ENCODE measurements at places on chromosomes 1 and 21.

DNA sequence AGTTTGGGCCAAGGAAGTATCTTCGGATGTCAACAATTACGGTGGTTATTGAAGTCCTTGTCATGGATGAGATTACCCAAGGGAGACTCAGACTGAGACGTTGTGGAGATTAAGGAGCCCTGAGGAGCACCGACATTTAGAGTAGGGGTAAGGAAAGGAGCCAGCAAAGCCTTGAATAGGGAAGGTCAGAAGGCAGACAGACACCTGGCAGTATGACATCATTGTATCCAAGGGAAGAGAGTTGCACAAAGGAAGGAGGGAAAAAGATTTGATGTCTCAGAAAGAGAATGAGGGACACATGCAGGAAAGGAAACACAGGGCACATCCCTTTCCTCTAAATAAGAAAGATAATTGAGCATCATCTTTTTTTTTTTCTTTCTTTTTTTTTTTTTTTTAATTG is 11.7 kb downstream of the LAMC2 start:
- H3K36me3 ChIP-seq: no peaks in the 10 kb centered on the region
- no peak for DNase-seq
- H3K27ac ChIP-seq: no peak overlapping the region
- no peaks in the 10 kb centered on the region for H3K27me3 ChIP-seq
- H3K4me3 ChIP-seq: no peak overlapping the region

GRCh38 chr1:112070677-112071076 is 81.2 kb upstream of the KCND3 start:
- no peak overlapping the region for H3K4me3 ChIP-seq
- H3K27ac ChIP-seq: no peak overlapping the region

DNA sequence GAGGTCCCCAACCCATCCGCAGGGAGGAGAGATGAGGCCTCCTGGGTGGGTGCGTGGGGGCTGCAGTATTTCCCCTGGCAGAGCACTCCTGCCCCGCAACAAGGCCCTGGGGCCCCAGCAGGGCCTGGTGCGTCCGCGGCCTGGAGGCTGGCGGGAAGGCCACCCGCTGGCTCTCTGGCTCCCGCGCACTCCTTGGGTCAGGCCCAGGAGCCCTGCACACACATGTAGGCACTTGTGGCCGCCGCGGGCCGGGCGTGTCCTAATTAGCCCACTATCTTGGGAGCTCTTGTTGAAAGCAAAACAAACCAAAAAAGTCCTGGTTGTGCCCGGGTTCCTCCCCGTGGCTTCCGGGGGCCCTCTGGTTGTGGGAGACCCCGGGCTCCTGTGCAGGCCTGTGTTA is 49.7 kb upstream of the CCDC27 start:
- no peak overlapping the region for H3K27ac ChIP-seq
- H3K4me3 ChIP-seq: no peak overlapping the region
- no peak for DNase-seq
- no peaks in the 10 kb centered on the region for H3K4me1 ChIP-seq

GRCh38 chr1:111164151-111164550 is 24.1 kb downstream of the CEPT1 start:
- H3K36me3 ChIP-seq: peaks cover 64% of the 10 kb centered on the region
- H3K4me1 ChIP-seq: no peaks in the 10 kb centered on the region
- no peaks in the 10 kb centered on the region for H3K27me3 ChIP-seq
- H3K4me3 ChIP-seq: no peak overlapping the region
- no peak overlapping the region for H3K27ac ChIP-seq
- DNase-seq: no peak

DNA sequence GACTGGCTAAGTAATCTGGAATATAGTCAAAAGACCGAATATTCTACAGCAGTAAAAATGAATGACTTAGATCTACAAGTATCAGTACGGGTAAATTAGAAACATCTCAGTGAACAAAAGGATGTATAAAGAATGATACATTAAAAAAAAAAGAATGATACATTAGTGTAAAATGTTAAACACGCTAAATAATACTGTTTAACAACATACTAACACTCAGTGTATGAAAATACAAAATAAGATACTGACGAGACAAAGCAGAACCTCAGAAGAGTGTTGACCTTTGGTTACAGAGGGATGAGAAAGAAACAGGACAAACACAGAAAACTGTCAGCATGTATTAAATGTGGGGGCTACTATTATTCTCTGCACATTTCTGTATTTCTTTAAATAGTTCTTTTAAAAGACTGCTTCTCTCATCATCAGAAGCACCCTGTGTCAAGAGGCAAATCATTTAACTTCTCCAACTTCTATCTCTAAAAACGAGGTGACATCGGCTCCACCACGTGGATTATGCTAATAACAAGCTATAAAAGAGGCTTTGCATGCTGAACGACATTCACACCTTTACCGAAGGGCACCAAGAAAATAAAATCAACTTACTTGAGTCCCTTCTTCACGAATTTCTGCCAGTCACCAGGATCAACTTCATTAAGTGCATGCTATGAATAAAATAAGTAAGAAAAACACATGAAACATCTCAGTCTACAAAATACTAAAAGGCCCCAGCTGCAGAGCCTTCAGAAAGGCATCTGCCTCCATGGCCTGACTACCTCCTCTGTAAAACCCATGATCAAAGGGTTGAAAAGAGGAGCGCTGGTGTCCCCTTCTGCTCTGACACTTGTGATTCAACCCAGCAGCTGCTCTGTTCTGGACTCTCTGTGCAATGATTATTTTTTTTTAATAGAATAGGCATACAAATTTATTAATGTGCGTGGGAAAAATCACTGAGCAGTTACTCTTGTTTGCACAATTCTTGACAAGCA is 42.5 kb downstream of the MRAP start:
- H3K27ac ChIP-seq: no peak overlapping the region
- H3K4me1 ChIP-seq: no peaks in the 10 kb centered on the region
- DNase-seq: no peak
- H3K27me3 ChIP-seq: no peaks in the 10 kb centered on the region

DNA sequence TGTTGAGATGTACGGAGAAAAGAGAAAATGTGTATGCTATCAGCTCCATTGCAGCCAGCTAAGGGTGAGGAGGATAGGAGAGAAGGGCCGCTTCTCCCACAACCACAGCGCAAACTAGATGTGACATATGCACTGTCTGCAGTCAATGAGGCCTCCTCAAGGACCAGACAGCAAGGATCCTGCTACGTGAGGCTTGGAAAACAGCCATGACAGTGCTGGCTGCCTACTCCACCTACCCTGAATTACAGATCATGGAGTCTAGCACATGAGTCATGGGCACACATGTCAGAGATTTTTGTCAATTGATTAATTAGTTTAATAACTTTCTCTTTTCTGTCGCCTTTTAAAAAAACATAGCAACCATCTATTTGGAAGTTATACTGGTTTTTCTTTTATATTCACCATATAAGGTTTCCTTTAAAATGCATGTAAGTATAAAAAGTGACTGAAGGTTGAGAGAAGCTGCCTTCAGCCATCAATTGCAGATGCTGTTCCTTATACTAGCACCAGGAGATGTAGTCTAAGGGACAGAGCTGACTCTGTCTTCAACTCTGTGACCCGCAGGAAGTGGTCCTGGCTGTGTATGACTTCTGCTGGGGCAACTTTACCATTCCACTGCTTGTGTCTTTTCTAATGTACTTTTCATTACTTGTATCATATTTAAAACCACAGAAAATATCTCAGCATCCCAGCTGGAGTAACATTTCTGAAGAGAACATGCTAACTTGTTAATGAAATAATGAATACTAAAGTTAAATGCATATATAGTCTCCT is 3.1 kb downstream of the VPS26C start:
- DNase-seq: peak; percentile 19
- H3K27me3 ChIP-seq: no peaks in the 10 kb centered on the region
- peaks cover 22% of the 10 kb centered on the region for H3K4me1 ChIP-seq
- peaks cover 7% of the 10 kb centered on the region for H3K36me3 ChIP-seq

DNA sequence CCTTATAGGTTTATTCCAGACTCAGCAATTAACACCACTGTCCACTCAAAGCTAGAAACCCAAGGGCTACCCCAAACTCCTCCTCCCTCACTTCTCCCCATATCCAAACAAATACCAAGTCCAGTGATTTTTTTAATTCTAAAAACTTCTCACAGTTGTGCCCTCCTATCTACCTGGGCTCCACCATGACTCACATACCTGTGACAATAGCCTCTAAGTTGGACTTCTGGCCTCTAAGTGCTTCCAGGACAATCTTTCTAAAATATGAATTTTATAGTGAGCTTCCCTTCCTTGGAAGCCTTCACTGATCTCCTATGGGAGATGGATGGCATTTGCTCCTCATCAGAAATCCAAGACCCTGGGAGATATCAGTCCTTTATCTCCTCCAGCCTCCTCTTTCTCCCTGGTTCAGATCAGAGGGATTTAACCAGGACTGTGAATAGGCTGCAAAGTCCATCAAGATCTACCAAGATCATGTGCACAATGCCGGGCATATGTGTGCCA is 219.3 kb downstream of the TOMM20 start:
- no peak for DNase-seq
- peaks cover 17% of the 10 kb centered on the region for H3K4me1 ChIP-seq
- H3K27me3 ChIP-seq: no peaks in the 10 kb centered on the region
- H3K36me3 ChIP-seq: no peaks in the 10 kb centered on the region
- no peak overlapping the region for H3K4me3 ChIP-seq
- no peak overlapping the region for H3K27ac ChIP-seq

DNA sequence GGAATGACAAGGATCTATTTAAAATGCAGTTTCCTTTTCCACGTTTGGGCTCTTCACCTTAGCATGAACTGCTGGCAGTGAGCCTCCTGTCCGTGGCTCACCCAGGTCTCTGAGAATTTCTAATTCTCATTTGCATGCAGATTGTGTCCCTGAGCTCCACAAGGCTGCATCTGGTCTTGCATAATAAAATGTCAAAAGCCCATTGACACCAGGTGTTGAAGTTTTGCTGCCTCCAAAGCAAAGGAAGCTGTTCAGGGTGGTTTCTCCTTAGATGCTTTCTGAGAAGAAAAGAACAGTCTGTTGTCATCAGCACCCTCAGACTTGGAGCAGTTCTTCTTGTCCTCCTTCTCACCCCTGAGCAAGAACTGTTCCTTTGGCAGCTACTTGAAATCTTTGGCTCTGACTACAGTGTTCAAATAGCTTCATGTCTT is 433.1 kb upstream of the KAZN start:
- no peaks in the 10 kb centered on the region for H3K4me1 ChIP-seq
- no peak for DNase-seq
- no peaks in the 10 kb centered on the region for H3K27me3 ChIP-seq
- H3K4me3 ChIP-seq: no peak overlapping the region

GRCh38 chr1:32754317-32755097 is 51.9 kb upstream of the SYNC start:
- peak; percentile 29 for DNase-seq
- H3K36me3 ChIP-seq: no peaks in the 10 kb centered on the region
- H3K27ac ChIP-seq: no peak overlapping the region

DNA sequence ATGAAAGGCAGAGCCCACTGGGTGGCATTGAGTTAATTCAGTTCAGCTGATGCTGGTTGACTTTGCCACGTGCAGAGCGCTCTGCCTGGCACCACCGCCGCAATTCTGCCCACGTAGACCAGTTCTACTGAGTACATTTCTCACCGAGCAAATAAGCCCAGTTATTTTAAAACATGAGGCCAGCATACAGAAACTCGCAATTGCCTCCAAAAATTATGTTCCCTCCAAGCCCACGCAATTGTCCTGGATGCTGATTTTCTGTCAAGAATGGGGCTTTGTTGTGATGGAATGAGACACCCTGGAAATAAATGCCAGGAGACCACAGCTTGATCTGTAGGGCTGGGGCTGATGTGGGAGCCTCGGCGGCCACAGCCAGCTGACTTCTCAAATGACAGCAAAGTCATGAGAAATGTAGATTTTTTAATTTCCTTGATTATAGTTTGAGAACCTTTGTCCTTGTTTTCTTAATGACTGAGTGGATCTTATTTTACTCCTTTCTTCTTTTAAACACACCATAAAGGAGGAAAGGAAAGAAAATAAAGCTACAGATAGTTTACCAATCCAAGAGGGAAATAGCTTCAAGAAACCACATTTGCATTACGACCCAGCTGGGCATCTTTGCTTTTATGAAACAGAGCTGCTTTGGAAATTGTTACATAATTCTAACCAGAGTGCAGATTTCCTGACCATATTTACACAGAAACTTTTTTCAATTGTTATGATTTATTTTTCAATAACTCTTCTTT is 11.6 kb upstream of the PARP1 start:
- DNase-seq: no peak
- peaks cover 4% of the 10 kb centered on the region for H3K27me3 ChIP-seq
- H3K36me3 ChIP-seq: no peaks in the 10 kb centered on the region

DNA sequence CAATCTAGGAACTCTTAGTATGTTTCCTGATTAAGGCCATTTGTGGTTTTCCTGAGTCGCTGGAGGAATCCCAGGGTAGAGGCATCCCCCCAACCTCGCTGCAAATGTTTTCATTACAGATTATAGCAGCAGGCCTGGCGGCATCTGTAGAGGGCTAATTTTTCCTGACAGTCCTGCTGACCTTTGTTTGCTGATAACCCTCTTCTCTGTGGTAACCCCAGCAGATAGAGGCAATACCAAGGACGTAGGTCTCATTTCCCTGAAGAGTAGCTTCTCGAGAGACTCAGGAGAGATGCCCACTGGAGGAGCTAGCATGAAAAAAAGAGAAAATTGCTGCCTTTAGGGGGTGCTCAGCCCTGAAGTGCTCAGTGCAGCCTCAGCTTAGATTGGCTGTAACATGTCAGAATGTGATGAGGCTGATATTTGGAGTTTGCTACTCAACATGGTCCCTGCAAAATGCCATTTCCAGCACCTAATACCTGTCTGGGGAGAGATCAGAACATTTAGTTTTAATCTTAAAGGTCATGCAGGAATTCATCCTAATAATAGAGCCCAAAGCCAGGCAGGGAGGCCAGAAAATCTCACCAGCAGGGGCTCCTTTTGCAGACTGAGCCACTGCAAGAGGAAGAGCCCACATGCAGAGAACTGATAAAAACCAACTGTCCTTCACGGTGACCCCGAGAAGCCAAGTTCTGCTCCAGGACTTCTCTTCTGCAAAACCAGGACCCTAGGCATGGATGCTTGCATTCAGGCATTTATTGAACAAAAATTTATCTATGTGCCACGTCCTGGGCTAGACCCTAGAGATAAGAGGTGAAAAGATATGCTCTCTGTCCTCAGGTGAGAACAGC is 184.5 kb downstream of the KAZN start:
- H3K27ac ChIP-seq: no peak overlapping the region
- no peak overlapping the region for H3K4me3 ChIP-seq
- no peaks in the 10 kb centered on the region for H3K4me1 ChIP-seq
- peaks cover 2% of the 10 kb centered on the region for H3K27me3 ChIP-seq
- DNase-seq: no peak
- H3K36me3 ChIP-seq: no peaks in the 10 kb centered on the region

- peak overlapping the region; percentile 71 for H3K4me3 ChIP-seq
- H3K4me1 ChIP-seq: peaks cover 39% of the 10 kb centered on the region
- H3K27me3 ChIP-seq: no peaks in the 10 kb centered on the region
- DNase-seq: peak; percentile 38
- peak overlapping the region; percentile 83 for H3K27ac ChIP-seq
These were observed 55.9 kb downstream of the CD58 start for GRCh38 chr1:116514708-116515525.
